ENCODE measurements at places on chromosomes 7 and 10.

GRCh38 chr10:69957886-69958555, 94.6 kb upstream of the MACROH2A2 start:
- no peak for DNase-seq

DNA sequence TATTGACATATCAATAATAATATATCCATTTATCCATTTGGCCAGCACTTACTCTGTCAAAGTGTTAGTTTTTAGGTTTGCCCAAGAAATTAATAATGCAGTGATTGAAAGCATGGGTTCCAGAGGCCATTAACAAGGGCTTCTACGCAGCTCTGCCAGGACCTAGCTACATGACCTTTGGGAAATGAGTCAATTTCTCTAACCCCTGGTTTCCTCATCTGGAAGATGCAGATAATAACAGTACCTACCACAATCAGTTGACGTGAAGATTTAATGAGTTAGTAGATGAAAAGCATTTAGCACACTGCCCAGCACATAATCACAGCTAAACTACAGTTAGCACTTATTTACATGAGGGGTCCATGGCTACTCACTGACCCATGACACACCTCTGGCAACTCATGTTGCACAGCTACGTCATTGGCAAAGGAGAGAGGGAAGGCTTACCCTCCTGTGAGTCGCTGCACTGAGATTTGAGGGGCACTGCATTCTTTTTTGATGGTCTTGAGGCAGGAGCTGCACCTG, 263.7 kb downstream of the PLXNA4 start:
- no peak for DNase-seq

DNA sequence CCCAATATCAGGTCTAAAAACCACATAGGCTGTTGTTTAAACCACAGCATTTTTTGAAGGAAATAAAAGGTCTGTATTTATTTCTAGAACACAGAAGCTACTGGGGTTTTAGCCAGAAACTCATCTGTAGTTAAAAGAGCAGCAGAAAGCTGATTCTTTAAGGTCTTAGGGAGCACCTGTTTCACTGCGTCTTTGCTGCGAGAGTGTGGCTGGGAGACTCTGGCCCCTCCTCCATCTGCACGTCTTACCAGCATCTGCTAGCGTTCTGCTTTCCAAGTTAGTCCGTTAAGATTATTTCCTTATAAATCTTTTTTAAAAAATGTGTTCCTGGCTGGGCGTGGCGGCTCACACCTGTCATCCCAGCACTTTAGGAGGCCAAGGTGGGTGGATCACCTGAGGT, 95.9 kb downstream of the ADARB2 start:
- no peak for DNase-seq

DNA sequence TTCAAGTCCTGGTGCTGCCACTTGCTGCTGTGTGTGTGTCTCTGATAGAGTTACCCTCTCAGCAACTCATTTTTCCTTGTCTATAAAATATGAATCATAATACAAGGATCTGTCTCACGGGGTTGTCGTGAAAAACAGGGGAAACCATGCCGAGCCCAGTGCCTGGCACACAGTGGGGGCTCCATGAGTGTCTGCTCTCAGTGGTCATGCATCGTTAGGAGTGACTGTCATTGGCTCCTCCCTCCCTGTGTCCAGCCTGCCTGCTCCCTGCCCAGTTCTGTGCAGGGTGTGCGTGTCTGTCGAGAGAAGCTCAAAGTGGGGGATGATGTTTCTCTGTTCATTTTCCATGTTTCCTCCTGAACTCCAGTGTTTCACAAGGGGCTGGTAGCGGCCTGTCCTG, 83.6 kb upstream of the LRRC4 start:
- DNase-seq: no peak

- no peak for DNase-seq
Measured at GRCh38 chr7:88485821-88486220, 179.1 kb upstream of the STEAP4 start.

- DNase-seq: no peak
Measured at GRCh38 chr7:134188311-134188710, 61.2 kb downstream of the LRGUK start.

DNA sequence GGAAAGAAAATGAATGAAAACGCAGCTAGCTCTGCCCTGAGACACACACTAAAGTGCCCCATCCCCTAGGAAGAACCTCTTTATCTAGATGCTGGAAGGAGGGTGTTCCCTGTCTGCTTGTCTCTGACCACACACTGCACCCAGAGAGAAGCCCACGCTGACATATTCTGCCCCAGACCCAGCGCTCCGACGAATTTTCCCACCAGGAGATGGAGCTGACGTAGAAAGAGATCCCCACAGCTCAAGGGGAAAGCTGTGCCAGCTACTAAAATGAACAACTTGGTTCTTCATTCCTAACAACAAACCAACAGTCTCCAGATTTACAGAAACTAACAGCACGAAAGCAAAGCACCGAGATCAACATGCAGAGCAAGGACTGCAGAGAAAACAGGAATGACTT, 73.3 kb downstream of the KIAA1549 start:
- no peak for DNase-seq

GRCh38 chr10:5817322-5818047, 4.3 kb upstream of the GDI2 start:
- DNase-seq: no peak

- no peak for DNase-seq
Measured at GRCh38 chr7:158446281-158446680, 141.3 kb downstream of the PTPRN2 start.

DNA sequence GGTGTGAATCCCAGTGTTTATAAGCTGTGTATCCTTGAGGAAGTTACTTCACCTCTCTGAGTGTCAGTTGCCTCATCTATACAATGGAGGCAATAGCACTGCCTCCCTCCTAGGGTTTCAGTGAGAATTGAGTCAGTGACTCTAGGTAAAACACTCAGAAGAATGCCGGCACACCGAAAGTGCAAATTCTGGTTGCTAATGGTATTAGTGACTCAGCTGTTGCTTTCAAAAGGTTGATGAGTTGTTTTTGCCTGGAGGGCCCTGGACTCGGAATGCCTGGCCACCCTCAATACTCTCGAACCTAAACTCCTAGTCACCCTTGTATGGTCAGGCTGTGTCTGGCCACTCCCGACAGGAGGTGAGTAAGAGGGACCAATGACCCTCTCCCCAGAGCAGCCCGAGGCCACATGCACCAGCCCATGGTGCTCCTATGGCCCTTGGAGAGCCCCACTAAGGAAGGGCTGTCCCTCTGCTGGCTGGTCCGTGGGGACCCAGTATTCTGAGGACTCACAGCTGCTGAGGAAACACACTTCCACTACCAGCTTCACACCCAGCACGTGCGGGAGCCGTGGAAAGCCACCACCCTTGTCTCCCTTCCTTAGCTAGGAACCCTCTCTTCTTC, 60.2 kb downstream of the CALML3 start:
- no peak for DNase-seq

DNA sequence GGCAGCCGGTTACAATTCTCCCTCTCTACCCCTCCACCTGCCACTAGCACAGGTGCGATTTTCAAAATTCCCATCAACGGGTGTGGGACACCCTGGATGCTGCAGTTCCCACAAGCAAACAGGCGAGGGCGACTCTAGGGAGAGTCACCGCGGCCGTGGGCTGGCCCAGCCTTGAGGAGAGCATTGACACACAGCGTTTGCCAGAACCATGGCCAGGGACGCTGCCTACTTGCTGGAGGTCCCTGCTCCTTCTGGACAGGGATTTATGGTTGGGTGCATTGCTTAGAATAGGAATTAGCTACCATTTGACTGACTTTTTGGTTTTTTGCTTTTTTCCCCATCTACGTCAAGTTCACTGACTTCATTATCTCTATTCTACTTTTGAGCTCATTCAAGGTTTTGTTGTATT, 19.0 kb upstream of the CLDN4 start:
- peak; percentile 59 for DNase-seq

DNA sequence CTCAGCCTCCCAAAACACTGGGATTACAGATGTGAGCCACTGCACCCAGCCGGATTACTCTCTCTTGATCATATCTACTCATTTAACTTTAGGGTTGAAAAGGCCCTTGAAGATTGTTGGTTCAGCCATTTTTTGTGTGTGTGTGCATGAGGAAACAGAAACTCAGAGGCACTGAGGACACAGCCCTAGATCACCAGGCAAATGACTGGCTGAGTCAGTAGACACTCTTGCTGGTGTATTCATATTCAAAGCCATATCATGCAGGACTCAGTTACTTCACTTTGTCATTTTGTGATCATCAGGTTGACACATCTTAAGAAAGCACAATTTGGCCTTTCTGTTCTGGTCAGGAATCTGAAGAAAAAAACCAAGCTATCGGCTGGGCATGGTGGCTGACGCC, 253.4 kb downstream of the TRIL start:
- no peak for DNase-seq

GRCh38 chr10:45421221-45422097, 47.4 kb downstream of the ALOX5 start:
- DNase-seq: no peak

DNA sequence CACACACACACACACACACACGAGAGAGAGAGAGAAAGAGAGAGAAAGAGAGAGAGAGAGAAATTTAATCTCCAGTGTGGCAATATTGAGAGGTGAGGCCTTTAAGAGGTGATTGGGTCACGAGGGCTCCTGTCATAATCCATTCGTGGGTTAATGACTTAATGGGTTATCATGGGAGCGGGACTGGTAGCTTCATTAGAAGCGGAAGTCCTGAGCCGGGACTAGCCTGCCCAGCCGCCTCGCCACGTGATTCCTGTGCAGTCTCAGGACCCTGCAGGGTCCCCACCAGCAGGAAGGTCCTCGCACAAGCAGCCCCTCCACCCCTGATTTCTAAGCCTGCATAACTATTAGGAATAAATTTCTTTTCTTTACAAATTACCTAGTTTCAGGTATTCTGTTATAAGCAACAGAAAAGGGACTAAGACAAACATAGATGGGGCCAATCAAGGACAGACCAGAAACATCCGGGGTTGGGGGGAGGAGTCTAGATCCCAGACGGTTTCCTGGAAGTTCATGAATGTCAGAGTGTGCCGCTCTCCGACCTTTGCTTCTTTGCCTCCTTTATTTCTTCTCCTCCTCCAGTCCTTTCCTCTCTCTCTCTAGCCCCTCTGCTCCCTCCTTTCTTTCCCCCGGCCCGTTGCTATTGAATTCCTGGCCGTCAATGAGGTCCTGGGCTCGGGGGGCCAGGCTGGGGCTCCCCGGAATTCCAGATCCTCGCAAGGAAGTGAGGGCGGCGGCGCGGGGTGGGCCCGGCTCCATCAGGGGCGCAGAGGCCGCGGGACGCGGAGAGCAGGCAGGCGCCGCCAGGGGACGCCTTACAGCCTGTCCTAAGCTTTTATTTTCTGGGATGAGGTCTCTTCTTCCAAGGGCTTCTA, 146.8 kb downstream of the CYP26A1 start:
- DNase-seq: no peak

- no peak for DNase-seq
Measured at GRCh38 chr7:91620827-91621226, 259.7 kb downstream of the MTERF1 start.

DNA sequence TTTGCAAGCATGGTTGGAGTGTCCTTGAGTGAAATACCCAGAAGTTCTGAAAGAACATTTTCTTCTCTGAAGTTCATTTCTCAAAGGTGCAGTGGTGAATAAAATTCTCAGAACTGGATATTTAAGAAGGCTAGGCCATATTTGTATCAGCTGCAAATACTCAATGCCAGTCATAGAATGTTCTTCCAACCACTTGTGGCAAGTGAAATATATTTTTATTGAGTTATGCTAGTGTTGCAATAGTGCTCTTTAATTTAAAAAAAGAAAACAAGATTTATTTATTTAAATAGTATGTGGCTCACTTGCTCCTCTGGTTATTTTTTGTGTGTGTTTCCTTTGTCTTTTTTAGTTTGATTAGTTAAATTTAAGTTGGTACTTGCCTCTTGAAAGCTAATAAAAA, 64.5 kb downstream of the PALS2 start:
- no peak for DNase-seq

- no peak for DNase-seq
Measured at GRCh38 chr7:132084776-132085388, 491.4 kb downstream of the PLXNA4 start.

DNA sequence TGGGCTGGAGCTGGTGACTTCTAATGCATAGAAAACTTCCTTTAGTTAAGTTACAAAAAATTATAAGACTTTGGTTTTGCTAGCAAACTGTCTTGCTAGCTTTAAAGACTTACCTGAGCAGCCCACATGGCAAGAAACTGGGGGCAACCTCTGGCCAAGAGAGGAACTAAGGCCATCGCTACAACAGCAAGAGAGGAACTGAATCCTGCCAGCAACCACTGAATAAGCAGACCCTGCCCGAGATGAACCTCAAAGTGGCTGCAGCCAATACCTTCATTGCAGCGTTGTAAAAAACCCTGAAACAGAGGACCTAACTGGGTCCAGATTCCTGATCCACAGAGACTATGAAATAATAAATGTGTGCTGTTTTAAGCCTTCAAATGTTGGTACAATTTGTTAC, 54.6 kb upstream of the STARD3NL start:
- no peak for DNase-seq

DNA sequence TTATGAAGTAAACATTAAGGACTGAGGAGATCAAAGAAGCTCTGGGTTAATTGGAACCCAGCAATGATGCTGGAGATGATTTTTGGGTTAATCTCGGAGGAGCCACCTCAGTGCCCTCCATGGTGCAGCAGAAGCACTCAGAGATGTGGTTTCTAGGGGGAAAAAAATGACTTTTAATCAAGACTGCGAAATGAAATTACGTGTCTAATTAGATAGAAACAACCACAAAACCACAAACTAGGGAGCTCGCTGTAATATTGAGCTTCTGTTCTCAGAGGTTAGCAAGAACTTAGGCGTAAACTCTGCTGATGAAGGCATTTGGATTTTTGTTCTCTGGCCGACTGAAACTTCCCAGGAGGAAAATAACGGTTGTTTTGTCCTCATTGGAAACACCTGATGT, 319.0 kb downstream of the GRID1 start:
- no peak for DNase-seq

- DNase-seq: no peak
Measured at GRCh38 chr10:70126700-70127395, 5.8 kb downstream of the AIFM2 start.

- DNase-seq: no peak
Measured at GRCh38 chr10:17428351-17429097, 25.9 kb downstream of the ST8SIA6 start.

GRCh38 chr10:103772096-103772845, 83.1 kb downstream of the SH3PXD2A start:
- DNase-seq: peak; percentile 31

- DNase-seq: peak; percentile 94
Measured at GRCh38 chr7:101602484-101603241, 26.4 kb downstream of the MYL10 start.

- no peak for DNase-seq
Measured at GRCh38 chr10:119973281-119973680, 80.8 kb downstream of the SEC23IP start.

DNA sequence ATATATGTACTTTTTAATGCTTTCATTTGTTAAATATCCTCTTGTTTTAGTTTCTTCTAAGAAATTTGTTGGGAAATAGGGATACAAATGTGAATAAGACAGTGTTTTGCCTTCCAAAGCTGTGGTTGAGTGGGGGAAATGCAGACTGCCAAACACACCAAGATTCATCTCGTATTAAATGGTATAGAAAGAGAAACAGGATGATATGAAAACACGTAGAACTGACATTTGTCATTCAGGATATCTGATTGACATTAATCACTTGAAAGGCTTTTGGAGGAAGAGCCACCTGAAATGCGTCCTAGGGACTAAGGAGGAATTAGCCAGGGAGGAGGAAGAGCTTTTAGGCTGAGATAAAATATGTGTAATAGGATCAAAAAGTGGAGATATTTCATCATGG, 287.4 kb upstream of the SEMA3C start:
- no peak for DNase-seq
